ENCODE measurements at places on chromosomes 16 and 17.

DNA sequence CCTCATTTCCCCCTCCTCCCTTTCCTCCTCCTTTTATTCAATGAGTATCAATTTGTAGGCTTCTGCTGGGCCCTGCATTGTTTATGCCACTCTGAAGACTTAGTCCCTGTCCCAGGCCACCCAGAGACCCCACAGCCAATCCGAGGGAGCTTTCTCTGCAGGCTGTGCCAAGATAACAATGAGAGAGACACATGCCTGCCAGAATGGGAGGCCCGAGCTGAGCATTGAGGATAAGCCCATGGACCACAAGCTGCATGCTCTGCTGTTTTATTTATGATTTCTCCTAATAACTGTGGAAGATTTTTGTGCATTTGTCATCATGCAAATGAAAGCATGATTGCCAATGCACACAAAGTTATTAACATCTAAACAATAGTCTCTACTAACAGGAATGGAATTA, 3.0 kb downstream of the RCVRN start:
- DNase-seq: no peak

- no peak for DNase-seq
Measured at GRCh38 chr17:21445091-21445650, 69.0 kb downstream of the KCNJ12 start.

DNA sequence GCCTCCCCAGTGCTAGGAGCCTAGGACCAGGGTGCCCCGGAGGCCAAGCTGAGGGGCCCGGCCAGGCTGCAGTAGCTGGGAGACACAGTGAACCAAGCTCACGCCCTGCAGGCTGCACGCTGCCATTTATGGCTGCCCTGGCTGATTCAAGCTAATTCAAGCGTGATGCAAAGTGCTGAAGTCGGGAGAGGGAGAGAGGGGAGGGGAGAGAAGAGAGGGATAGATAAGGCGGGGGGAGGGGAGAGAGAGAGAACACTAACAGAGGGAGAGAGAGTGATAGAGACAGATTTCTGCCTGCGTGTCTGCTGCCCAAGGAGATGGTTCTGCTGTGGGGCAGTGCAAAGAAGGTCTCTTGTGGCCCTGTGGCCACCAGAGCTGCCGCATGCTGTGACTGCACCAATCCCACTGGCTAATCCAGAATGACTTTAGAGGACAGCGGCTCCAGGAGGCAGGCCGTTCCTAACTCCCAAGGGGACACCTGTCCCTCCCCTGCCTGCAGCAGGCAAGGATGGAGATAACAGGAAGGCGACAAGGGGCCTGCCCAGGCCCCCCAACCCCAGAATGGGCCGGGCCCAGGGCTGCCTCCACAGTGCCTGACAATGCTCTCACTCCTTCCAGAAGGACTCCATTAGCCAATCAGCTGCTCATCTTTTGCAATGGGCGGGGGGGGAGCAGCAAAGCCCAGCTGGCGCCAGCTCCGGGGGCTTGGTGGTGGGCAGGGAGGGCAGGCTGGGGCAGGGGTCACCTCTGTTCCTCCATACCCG, 12.9 kb downstream of the MXRA7 start:
- no peak for DNase-seq

- DNase-seq: no peak
Measured at GRCh38 chr17:82703935-82704865, 5.7 kb upstream of the RAB40B start.

DNA sequence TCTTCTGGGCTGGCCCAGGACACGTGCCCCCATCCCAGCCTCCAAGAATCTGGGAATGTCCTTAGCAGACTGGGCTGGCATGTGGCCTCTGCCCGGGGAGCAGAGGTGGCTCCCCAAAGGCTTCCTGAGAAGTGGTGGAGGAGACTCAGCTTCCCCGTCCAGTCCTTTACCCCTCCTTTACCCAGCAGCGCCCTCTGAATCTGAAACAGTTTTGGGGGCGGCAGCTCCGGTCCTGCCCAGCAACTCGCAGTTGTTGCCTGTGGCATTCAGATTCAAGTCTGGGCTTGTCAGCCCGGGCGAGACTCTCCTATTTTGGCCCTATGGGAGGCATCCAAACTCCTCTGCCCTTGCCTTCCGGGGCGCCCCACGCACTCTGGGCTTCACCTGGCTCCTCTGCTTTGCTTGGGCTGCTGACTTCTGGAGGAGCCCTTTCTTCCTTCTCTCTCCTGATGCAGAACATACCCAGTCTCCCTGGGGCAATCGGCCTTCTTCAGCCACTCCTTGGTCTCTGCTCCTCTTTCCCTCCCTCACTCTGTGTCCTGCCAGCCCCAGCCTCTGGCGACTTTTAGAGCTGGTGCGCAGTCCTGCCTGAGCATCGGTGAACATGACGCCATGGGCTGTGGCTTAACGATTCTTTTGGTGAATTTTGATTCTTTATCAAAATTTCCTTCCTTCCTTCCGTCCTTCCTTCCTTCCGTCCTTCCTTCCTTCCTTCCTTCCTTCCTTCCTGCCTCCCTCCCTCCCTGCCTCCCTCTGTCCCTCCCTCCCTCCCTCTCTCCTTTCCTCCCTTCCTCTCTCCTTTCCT, 55.2 kb downstream of the CMIP start:
- no peak for DNase-seq

DNA sequence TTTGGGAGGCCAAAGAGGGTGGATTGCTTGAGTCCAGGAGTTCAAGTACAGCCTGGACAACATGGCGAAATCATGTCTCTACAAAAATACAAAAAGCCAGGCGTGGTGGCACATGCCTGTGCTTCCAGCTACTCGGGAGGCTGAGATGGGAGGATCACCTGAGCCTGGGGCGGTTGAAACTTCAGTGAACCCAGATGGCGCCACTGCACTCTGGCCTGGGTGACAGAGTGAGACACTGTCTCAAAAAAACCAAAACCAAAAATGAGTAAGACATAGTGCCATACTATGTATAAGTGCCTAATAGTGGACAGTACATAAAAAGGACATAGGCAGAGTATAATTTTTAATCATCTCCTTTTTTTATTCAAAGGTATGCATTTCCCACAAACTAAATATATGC, 4.0 kb downstream of the CTC1 start:
- DNase-seq: no peak

- DNase-seq: no peak
Measured at GRCh38 chr16:86175816-86176215, 276.9 kb downstream of the IRF8 start.

DNA sequence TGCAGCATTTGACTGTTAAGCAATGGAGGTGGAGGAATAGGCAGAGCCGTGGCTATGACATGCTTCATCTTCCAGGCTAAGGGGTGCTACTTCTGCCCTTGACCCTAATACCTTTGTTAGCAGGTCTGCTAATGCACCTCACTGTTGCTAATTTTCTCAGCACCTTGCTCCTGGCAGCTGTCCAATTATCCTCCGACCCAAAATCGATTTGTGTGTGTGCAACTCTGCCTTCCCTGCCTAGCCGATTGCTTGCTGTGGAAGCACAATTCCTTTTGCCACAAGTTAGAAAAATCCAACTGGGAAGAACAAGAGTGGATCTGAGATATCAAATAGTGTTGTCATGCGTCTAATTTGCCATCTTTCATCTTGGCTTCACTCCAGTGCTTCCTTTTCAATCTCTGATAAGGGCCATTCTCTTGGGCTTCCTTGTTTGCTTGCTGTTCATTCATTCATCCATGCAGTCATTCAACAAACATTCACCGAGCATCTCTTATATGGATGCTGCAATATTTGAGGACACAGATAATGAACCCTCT, 422.8 kb downstream of the RBFOX1 start:
- no peak for DNase-seq

GRCh38 chr16:65315081-65315780, 193.4 kb upstream of the CDH11 start:
- peak; percentile 53 for DNase-seq

DNA sequence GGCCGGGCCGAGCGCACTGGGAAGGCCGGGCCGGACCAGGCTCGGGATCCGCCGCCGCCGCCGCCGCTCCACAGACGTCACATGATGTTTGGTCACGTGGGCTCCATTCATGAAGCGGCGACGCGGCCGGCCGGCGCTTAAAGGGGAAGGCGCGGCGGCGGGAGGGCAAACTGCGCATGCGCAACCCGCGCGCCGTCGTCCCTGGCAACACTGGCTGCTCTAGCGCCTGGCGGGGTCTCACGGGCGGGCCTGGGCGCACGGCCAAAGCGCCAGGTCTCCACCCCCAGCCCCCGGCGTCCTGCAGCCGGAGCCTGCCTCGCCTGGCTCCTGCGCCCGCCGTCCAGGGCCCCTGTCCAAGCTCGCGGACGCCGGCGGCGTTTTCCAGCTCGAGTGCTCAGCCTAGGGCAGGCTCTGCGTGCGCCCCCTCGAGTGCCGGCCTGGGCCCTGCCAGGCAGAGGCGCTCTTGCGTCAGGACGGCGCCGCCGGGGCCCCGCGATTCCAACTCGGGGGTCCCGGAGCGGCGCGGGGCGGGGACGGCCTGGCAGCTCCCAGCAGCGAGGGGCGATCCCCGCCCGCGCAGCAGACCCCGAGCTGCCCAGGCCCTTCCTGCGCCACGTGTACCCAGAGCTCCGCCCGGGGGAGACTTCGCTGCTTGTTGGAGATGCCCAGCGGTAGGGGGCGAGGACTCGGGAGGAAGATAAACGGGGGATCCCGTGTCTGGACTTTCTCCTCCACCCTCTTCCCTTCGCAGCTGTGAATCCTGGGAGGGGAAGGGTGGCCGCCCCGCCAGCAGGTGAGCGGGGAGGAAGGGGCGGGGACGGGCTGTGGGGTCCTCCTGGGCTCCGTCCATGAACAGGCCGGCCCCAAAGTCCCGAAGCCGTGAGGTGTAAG, at the start of gene MAFG:
TSS of gene MAFG (minus strand) at position 83 of the 891 bp plus-strand sequence. CDS start 4,550 bp downstream, outside the sequence.
- DNase-seq: peak; percentile 82

DNA sequence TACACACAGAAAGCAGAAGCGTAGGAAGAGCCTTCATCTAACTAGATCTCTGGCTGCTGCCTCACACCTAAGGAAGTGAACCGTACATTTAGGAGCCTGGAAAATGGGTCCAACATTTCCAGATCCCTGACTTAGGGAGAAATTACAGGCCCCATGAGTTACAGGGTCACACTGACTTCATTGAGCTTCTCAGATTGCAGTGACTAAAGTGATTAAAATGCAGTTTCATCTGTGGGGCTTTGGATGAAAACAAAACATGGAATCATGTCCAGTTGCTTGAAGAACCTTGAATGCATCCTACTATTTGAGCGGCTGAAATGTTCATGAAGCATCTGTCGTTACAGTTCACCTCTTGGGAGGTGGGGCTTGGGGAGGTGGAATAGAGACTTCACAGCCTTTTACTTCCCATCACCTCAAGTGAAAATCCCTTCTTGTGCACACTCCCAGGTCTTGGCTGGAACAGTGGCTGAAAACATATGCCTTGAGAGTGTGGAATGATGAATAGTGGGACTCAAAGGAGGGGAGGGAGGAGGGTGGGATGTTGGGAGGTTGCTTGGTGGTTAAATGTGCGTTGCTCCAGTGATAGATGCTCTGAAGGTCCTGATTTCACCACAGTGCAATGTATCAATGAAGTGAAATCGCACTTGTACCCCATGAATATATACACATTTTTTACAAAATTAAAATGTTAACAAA, 19.7 kb downstream of the TEKT3 start:
- DNase-seq: no peak

DNA sequence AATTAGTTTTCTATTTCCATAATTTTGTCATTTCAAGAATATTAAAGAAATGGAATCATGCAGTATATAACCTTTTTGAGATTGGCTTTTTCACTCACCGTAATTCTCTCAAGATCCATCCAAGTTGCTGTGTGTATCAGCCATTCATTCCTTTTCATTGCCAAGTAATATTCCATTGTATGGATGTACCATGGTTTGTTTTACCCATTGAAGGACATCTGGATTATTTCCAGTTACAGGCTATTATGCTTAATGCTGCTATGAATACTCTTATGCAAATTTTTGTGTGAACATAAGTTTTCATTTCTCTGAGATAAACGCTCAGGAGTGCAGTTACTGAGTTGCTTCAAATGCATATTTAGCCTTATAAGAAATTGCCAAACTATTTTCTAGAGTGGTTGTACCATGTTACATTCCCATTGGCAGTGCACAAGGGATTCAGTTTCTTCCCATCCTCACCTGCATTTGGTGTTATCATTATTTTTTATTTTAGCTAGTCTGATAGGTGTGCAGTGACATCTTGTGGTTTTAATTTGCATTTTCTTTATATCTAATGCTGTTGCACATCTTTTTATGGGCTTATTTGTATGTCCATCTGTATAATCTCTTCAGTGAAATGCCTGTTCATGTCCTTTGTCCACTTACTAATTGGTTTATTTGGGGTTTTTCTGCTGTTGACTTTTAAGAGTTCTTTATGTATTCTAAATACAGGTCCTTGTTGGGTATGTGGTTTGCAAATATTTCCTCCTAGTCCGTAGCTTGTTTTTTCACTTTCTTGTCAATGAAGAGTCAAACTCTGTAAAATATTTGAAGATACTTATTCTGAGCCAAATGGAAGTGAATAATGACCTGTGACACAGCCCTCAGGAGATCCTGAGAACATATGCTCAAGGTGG, 32.7 kb downstream of the BMERB1 start:
- DNase-seq: no peak

- DNase-seq: no peak
Measured at GRCh38 chr17:66960613-66961012, 3.9 kb upstream of the CACNG4 start.

- no peak for DNase-seq
Measured at GRCh38 chr17:17556671-17557070, 34.8 kb downstream of the PEMT start.

GRCh38 chr17:10149573-10150399, 48.6 kb downstream of the GAS7 start:
- DNase-seq: no peak

- no peak for DNase-seq
Measured at GRCh38 chr16:4260360-4260759, 12.5 kb downstream of the TFAP4 start.

DNA sequence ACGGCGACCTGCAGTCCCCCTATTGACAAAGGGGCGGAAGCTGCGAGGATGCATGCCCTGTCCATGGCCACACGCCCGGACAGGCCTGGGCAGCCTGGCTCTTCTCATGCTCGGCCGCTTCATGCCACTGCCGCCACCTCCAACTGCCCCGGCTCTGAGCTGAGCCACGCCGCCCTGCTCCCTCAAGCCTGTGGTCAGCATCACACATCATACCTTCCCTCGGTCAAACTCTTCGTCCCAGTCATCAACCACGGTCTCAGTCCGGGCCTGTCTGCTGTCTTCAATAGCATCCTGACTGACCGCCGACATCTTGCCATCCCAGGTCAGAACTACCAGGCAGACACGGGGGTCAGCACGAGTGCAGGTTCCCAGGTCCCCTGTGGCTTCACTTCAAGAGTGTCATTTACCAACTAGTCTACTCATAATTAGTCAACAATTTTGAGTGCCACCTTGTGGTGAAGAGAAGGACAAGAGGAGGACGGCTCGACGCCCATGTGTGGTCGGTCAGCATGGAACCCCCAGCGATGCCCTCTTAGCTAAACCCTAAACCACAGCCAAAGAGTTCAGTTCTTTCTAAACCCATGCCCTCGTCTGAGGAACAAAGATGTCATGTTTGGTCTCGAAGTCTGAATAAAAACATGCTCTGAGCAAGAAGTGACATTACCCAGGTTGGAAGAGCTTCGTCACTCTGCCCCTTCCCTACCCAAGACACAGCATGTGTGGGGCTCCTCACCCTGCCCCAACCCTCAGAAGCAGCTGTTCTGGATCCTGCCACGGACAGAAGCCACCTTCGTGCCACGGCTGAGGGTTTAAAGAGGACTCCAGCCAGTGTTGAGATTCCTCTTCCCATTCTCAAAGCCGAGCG, 16.9 kb upstream of the CYTH1 start:
- no peak for DNase-seq

All from gastrocnemius medialis (tissue), 4 donors.